ENCODE measurements at places on chromosomes 2 and 18.

- DNase-seq = no peak
Observed at GRCh38 chr2:140835079-140835478, 1295.7 kb downstream of the LRP1B start.

DNA sequence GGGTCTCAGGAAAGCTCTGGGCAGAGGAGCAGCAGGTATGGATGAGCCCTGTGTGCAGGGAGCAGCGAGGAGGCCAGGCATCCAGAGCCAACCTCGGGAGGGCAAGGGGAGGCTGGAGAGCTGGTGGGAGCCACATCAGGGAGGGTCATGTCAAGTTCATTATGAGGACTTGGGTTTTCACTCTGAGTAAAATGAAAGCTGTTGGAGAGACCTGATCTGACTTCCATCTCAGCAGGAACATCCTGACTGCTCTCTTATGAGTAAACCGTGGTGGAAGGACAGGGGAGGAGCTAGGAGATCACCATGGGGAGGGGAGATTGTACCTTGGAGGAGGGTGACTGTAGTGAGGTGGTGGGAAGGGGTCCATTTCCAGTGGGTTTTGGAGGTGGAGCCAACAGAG is 209.8 kb downstream of the LDLRAD4 start:
- DNase-seq = no peak

GRCh38 chr2:210539035-210539434 is 17.4 kb upstream of the CPS1 start:
- no peak for DNase-seq

DNA sequence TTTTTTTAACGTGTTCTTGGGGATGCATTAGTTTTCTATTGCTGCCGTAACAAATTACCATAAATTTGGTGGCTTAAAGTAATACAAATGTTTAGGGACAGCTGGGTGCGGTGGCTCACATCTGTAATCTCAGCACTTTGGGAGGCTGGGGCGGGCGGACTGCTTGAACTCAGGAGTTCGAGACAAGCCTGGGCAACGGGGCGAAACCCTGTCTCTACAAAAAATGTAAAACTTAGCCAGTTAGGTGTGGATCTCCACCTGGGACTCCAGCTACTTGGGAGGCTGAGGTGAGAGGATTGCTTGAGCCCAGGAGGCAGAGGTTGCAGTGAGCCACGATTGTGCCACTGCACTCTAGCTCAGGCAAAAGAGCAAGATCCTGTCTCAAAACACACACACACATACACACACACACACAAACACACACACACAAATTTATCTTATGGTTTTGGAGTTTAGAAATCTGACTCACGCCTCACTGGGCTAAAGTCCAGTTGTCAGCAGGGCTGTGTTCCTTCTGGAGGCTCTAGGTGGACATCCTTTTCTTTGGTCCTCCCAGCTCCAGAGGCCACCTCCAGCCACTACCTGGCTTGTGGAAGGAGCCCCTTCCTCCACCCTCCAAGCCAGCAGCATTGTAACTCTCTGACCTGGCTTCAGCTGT is 76.1 kb downstream of the SEPTIN10 start:
- no peak for DNase-seq

DNA sequence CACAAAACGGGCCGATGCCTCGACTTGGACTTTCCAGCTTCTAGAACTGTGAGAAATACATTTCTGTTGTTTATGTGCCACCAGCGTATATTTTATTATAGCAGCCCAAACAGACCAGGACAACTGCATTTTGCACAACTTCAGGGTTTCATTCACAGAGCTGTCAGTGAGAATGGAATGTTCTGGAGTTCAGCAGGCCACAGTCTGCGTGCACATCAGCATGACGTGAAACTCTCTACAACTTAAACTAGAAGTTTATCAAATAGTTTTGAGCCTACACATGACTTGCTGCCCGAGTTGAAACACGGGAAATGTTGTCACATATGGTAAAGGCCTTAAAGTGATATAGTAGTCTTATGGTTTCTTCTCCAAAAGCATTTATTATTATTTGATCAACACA is 3.9 kb upstream of the TRIB2 start:
- no peak for DNase-seq

DNA sequence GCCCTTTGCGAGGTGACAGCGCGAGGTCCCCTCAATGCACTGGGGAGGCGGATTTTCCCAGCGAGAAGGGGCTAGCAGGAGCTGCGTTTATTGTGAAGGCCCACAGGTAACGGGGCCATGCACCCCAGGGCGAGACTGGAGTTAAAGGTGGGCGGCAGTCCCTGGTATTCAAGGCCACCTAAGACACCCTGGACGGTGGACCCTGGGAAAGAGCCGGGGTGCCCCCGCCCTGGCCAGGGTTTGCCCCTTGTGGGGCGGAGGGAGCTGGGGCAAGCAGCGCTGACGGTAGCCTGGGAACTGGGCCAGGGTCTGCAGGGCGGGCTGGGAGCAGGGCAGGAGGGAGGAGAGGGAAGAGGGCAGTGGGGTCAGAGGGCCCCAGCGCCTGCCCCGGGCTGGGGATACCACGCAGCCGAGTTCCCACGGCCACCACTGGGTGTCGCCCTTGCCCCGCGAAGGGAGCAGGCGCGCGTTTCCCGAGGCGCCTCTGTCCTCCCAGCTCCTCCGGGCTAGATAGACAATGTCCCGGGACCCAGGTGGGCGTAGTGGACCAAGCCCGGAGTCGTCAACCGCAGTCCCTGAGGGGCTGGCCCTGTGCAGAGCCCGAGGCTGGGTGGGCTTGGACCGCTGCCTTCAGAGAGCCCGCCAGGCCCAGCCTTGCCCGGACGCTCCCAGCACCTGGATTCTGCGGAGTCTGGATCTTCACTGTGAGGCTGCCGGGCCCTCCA is 80.2 kb downstream of the SMAD4 start:
- peak; percentile 89 for DNase-seq

DNA sequence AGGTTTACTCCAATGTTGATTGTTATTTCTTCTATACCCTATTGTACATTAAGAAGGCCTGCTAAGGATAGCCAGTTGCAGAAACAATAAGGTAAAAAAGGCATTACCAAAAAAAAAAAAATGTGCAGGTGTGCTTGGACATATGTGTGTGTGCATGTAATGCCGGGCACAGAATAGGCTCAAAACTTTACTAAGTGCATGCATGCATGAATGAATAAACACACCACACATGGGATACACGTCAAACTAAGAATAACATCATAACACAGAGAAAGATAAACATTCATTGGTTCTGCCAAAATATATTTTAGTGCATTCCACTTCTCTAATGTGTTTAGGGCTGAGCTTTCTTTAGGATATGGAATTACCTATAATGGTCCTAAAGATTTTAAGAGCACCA is 298.2 kb downstream of the TCF4 start:
- DNase-seq = no peak

Data from GM10248 (cell line).